M059J (cell line): ENCODE measurements at places on chromosomes 16 and 17. TPM values are rescaled to one million over a fixed set of nuclear protein-coding genes. Genes with fewer than 3 reads are reported as not detected.

PFAS gene
- total RNA-seq, result 14.5 and 22.9 TPM in 2 replicates

CCL11 gene
- not detected in 2 replicates for total RNA-seq

RANGRF gene
- 5.6 and 14.7 TPM in 2 replicates for total RNA-seq

TMC8 gene
- not detected in 2 replicates for total RNA-seq

KRT34 gene
- 6.7 and 7.6 TPM in 2 replicates for total RNA-seq

PDILT gene
- total RNA-seq, result not detected in 2 replicates

WNK4 gene
- total RNA-seq, result 0.52 and 1.2 TPM in 2 replicates

CACNA1H gene
- 0.02 TPM in 1 of 2 replicates, not detected in the other for total RNA-seq

SDR42E2 gene
- total RNA-seq, result not detected in 2 replicates

SSTR5 gene
- not detected in 2 replicates for total RNA-seq

KRTAP2-1 gene
- not detected in 2 replicates for total RNA-seq

DPH1 gene
- total RNA-seq, result 28.0 and 29.5 TPM in 2 replicates

SEPTIN12 gene
- not detected in 2 replicates for total RNA-seq
